ENCODE measurements at places on chromosomes 7 and 10.

- DNase-seq, result no peak
These were observed 129.2 kb downstream of the KCND2 start for GRCh38 chr7:120402079-120402767.

- no peak for DNase-seq
These were observed 125.6 kb downstream of the CYP26A1 start for GRCh38 chr10:93199191-93199751.

- DNase-seq, result no peak
These were observed 568.9 kb upstream of the ANKRD30A start for GRCh38 chr10:36556468-36556867.

- DNase-seq, result no peak
These were observed 140.9 kb upstream of the MKLN1 start for GRCh38 chr7:131186816-131187215.

DNA sequence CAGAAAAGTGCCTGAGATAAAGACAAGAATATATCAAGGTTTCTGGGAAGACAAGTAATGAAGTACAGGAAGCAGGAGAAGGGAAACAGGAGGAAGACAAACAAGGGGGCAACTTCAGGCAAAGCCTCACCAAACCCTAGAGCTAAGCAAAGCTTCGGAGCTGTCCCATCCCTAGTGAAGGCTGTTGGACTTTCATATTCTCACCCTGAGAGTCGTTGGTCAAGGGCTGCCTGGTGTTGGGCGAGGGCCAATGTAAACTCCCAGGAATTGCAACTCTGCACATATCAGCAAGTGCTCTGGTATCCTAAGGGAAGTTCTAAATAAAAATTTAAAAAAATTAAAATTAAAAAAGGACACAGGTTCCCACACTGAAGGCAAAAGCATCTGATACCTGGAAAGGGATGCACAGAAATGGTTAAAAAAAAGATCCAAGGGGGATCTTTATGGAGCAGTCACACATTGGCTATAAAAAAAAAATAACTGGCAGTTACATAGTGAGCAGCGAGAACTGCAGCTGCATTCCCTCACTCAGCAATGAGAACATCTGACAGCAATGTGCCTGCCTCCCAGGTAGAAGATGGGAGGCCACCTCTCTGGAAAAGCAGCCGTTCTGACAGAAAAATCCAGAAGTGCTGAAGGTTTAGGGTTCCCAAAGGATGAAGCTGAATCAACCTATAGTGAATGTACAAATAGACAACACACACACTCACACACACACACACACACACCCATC, 304.7 kb downstream of the WDR11 start:
- no peak for DNase-seq

DNA sequence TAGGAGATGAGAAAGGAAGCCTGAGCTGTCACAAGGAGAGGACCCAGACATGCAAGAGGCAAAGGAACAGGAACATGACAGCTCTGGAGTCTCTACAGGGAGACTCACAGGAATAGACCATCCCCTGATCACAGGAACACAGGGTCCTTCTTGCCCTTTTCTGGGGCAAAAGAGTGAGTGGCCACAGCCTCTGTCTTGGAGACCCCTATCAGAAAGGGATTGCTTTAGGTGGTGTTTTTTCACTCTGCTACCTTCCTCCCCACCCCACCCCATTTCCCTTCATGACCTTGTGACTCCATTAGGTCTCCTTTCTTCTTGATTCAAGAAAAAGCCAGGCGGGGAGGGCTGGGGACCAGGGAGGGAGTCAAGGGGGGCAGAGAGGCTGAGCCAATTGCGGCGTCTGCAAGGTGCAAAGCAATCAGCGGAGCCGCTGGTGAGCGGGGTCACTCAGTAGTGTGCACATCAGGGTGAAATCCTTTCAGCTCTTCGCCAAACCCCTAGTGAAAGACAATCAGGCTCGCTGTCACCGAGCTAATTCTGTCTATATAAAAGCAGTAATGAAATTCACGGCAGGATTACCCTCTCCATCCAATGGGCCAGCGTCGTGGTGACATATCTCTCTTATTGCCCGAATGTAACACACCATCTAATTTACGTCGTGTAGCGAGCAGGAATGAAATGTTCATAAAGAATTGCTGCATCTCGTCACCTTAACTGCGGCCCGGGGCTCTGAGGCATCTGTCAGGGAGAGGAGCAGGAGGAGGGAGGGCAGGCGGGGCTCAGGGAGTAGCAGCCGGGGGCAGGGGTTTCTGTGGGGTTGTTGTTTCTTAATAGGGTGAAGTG, 31.5 kb upstream of the BTRC start:
- no peak for DNase-seq

DNA sequence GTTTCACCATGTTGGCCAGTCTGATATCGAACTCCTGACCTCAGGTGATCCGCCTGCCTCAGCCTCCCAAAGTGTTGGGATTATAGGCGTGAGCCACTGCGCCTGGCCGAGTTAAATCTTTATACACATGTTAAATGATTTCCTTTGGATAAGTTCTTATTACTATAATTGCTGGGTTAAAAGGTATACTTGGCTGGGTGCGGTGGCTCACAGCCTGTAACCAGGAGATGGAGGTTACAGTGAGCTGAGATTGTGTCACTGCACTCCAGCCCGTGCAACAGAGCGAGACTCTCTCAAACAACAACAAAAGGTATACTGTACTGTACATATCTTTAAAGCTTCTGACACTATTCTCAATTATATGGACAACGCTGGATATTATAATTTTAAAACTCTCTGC, 53.2 kb upstream of the CDK13 start:
- DNase-seq, result no peak

GRCh38 chr10:77240041-77240652, 397.5 kb downstream of the KCNMA1 start:
- DNase-seq, result no peak

DNA sequence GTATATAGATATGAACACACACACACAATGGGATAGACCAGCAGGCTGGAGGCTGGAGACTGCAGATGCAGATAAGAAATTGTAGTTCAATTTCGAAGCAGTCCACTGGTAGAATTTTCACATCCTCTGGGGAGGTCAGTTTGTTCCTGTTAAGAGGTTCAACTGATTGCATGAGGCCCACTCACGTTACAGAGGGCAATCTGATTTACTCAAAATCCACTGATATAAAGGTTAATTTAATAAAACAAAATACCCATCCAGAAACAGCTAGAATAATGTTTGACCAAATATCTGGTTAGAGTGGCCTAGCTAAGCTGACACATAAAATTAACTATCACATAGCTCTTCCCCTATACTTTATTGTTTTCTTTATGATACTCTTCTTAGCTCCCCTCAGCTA, 162.9 kb upstream of the SMIM30 start:
- no peak for DNase-seq

- peak; percentile 34 for DNase-seq
These were observed 94.0 kb downstream of the SLC37A3 start for GRCh38 chr7:140304191-140304799.

DNA sequence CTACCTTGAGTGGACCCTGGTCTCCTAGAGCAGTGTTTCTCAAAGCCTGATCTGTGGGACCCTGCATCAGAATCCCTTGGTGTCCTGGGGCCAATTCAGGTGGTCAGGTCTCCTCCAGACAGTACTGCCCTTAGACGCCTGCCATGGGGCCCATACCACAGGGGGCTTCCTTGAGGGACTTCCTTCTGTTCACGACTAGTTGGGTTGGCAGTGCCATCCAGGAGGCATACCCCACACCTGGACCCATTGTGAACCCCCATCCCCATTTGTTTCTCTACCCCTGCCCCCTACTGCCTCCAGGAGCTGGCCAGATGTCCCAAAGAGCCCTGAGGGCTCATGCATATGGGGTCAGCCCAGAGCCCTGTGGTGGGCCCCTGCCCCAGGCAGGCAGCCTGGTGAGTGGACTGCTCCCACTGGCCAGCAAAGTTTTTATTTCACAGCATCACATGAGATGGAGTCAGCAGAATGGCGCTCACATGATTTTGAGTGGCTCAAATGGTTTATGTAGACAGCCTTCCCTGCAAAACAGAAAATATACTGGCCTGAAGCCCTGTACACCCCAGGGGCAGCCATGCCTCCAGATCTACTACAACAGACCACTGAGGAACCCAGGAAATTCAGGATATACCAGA, 259.9 kb upstream of the ZMIZ1 start:
- no peak for DNase-seq

DNA sequence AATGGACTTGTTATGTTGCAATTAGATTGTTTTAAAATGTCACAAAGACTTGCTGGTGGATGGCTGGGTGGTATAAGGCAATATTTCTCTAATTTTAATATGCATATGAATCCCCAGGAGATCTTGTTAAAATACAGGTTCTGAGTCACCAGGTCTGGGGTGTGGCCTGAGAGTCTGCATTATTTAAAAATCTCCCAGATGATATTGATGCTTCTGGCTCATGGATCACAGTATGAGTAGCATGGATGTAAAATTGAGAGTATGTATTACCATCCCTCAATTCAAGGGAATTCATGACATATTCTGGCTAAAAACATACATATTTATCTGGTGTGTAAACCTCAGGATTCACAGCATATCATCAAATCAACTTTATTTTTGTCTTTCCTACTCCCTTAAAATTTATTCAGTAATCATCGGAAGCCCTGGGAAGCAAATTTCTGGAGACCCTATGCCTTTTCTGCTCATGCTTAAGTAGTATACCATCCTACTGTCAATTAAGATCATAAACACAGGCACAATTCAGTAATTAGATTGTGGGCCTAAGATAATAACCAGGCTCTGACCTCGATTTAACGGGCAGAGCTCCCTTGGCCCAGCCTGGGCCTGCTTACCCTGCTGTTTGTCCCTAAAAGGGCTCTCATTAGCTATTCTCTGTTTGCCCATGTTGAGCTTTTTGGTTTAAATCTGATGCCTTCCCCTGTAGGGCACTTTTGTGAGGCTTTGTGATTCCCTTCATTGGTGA, 29.6 kb upstream of the ICA1 start:
- no peak for DNase-seq

DNA sequence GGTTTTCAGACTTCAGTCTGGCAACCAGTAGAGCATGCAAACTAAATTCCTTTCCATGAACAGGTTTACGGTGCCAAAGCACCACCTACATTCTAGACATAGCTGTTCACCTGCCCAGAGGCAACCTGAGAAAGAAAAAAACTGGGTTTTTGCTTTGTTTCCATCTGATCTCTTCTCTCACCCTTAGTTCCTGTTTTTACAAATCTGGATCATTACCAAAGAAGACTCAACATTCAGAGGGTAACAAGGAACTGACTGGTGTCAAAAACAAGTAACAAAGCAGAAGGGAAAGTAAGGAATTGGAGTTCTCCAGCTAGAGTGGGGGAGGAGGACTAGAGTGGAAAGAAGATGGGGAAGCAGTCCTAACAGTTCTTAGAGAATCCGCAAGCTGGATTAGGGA, 36.4 kb downstream of the CPVL start:
- no peak for DNase-seq

GRCh38 chr7:43850348-43851116, 18.8 kb downstream of the MRPS24 start:
- no peak for DNase-seq

GRCh38 chr7:22867003-22867402, 44.4 kb upstream of the TOMM7 start:
- DNase-seq, result no peak

GRCh38 chr7:151865070-151865670, 11.7 kb downstream of the PRKAG2 start:
- no peak for DNase-seq

GRCh38 chr7:99551767-99552463, at the start of gene FAM200A:
Gene FAM200A (minus strand): TSS chr7:99552114. CDS start chr7:99548407, 3,707 bp downstream.
- peak; percentile 80 for DNase-seq

GRCh38 chr10:68668231-68668630, 52.8 kb upstream of the CCAR1 start:
- DNase-seq, result no peak

DNA sequence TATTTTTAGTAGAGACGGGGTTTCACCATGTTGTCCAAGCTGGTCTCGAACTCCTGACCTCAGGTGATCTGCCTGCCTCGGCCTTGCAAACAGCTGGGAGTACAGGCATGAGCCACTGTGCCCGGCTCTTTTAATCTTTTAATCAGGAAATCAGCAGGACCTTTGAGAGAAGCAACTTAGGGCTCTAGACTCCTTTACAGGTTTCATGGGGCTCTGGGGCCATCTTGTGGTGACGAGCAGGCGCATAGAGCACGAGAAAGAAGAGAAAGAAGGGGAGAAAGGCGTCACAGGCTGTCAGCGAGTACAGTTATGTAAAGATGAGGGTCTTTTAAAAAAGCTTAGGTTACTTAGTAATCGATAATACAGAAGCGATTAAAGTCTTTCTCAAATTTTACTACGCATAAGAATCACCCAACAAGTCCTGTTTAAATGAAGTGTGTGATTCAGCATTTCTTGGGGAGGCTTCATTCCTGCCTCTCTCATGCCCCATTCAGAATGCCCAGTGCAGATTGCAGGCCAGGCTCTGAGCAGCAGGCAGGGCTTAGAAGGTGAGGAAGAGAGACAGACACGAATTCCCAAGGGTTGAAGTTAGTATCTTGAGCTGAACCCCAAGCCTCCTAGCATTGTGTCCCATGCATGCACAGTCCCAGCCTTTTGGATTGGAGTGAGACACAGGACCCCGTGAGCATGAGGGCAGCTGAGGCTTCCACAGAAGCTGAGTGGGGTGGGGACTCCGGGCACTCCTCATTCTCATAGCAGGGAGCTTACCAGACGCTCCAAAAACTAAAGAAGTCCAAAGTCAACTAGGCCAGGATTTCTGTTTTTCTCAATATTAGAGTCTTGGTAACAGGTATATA, 23.6 kb upstream of the PFKP start:
- peak; percentile 41 for DNase-seq

- DNase-seq, result no peak
These were observed 455 bp upstream of the SPAG6 start for GRCh38 chr10:22344781-22345300.

DNA sequence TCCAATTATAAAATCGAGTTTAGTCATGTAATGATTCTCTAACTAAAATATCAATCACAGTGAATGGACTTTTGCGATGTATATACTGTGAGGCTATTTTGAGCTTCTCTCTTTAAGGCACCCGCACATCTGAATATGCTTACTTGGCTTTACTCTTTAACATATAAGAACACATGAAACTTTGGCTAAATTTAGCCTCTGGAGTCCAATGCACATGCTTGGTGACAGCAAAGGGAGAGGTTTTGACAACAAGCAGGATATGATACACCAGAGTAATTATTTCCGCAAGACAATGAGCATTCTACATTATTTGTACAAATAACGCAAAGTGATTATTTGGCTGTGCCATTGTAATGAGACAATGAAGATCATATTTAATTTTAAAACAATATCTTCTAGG, 72.4 kb downstream of the ARID5B start:
- no peak for DNase-seq

DNA sequence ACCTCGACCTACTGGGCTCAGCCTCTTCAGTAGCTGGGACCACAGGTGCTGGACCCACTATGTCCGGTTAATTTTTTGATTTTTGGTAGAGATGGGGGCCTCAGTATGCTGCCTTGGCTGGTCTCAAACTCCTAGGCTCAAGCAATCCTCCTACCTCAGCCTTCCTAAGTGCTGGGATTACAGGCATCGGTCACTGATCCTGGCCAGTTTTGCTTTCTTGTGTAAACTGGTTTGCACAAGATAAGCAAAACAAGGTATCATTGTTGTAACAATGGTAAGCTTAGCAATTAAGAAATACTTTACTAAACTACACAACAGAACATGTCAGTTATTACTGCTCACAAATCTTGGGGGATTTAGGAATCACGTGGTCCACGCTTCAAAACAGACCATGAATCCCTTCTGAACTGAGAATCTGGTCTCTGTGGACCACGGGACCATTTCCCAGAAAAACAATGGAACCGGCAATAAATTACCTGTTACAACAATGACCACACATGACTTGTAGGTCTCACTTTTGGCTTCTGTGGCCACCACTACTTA, 36.8 kb downstream of the RSU1 start:
- no peak for DNase-seq

GRCh38 chr7:101945034-101945758, 127.8 kb downstream of the CUX1 start:
- no peak for DNase-seq

- DNase-seq, result no peak
These were observed 2.3 kb downstream of the FAM107B start for GRCh38 chr10:14772399-14772798.

All from stimulated activated CD4-positive, alpha-beta T cell treated with anti-CD3 and anti-CD28 coated beads, Interleukin-4, amount 100 ng/mL, for 4 hours (primary cell).